ENCODE measurements at places on chromosomes 7 and 10. TPM values are rescaled to one million over a fixed set of nuclear protein-coding genes. Genes with fewer than 3 reads are reported as not detected.

SPDYE9 gene
- 3.7 TPM for polyA plus RNA-seq

ADAM8 gene
- polyA plus RNA-seq = 3.5 TPM

ANKRD1 gene
- polyA plus RNA-seq = 2.1 TPM

STAG3 gene
- 281 TPM for polyA plus RNA-seq

SHH gene
- 1.0 TPM for polyA plus RNA-seq

FGFR2 gene
- polyA plus RNA-seq = 23.2 TPM

RBM48 gene
- polyA plus RNA-seq = 20.3 TPM

CNPY1 gene
- polyA plus RNA-seq = 0.25 TPM

CDHR1 gene
- 0.67 TPM for polyA plus RNA-seq

GBF1 gene
- polyA plus RNA-seq = 76.4 TPM

GNG11 gene
- 11.7 TPM for polyA plus RNA-seq

CRPPA gene
- 1.5 TPM for polyA plus RNA-seq

IDI2 gene
- polyA plus RNA-seq = 0.79 TPM

PYROXD2 gene
- 13.0 TPM for polyA plus RNA-seq

CDH23 gene
- polyA plus RNA-seq = 29.8 TPM

KCNMA1 gene
- polyA plus RNA-seq = 36.1 TPM

NUTM2D gene
- 8.1 TPM for polyA plus RNA-seq

PHTF2 gene
- polyA plus RNA-seq = 13.9 TPM

AKR1C4 gene
- polyA plus RNA-seq = 1.9 TPM

CPA4 gene
- polyA plus RNA-seq = 0.94 TPM

MORN4 gene
- 23.3 TPM for polyA plus RNA-seq

FXYD4 gene
- polyA plus RNA-seq = 2.6 TPM

NCF1 gene
- polyA plus RNA-seq = 8.3 TPM

PPP1R17 gene
- polyA plus RNA-seq = 4.1 TPM

GNGT1 gene
- polyA plus RNA-seq = not detected

TSPAN33 gene
- 35.9 TPM for polyA plus RNA-seq

MICU1 gene
- 38.9 TPM for polyA plus RNA-seq

OR2A12 gene
- polyA plus RNA-seq = not detected
